Mesothelial cell of epicardium (in vitro differentiated cells): ENCODE measurements at places on chromosomes 13 and 19.

GRCh38 chr13:112781287-112781686 lies 91.4 kb downstream of the ATP11A start:
- no peak for DNase-seq

DNA sequence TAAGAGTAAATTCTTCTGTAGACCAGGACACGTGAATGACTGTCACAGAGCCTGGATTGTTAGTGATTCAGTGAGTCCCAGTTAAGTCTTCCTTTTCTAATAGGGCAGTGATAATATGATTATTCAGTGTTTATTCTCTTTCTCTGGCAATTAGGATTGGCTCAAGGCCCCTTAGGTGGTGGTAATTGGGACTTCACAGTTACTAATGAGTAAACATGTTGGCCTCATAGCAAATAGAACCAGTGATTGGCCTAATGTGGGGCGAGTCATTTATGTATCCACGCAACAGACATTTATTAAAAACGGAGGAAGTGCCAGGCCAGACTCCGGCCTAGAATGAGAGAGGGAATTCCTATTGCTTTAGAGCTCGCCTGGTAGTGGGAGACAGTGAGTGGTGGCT lies 72.4 kb downstream of the SHISA2 start:
- no peak for DNase-seq

- DNase-seq = no peak
These were observed 43.7 kb downstream of the FOXO1 start for GRCh38 chr13:40622761-40623160.

DNA sequence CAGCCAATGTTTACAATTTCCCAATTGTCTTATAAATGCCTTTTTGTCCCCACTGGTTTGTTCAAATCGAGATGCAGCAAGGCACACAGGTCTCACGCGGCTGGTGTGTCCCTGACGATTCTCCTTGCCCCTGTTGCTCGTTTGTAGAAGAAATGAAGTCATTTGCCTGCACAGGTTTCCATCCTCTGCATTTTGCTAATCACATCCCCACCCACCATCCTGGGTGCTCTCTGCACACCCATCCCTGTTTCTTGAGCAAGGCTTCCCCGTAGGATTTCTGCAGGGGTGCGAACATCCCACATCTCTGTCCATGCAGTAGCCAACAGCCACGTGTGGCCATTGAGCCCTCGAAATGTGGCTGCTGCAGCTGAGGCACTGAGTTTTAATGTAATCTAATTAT lies 59.8 kb upstream of the SOX1 start:
- no peak for DNase-seq

- DNase-seq = no peak
These were observed 2.8 kb downstream of the ZNF749 start for GRCh38 chr19:57437931-57438330.

- no peak for DNase-seq
These were observed 26.8 kb upstream of the MTIF3 start for GRCh38 chr13:27476943-27477703.

DNA sequence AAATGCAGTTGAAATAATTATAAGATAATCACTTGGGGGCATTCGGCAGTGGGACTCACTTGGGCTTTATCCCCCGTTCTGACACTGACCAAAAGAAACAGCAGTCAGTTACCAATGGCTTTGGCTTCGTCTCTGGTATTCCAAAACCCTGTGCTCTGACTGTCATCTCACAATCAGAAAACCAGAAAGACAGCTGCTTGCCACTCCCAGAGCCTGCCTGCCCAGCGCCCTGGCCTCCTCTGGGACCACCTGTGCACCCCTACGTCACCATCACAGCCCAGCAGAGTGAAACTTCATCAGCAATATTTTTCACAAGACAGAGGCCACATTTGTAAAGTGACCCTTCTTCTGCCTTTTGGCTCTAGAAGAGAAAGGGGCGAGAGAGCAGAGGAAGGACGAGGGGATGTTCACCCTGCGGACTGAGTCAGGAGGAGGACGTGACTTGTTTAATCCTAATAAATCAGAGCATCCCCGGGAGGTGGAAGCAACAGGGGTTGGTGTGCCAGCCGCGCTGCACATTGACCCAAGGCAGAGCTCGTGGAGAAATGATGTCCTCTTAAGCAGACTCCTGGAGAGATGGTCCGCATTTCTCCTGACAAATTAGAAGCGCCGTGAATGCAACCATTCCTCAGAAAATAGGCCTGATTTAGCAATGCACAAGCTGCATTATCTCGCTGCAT lies 397.8 kb upstream of the ZNF507 start:
- DNase-seq = no peak

- no peak for DNase-seq
These were observed 78.5 kb downstream of the FGF9 start for GRCh38 chr13:21749410-21749809.

GRCh38 chr13:64429691-64430090 lies 2800.4 kb downstream of the PCDH9 start:
- no peak for DNase-seq

DNA sequence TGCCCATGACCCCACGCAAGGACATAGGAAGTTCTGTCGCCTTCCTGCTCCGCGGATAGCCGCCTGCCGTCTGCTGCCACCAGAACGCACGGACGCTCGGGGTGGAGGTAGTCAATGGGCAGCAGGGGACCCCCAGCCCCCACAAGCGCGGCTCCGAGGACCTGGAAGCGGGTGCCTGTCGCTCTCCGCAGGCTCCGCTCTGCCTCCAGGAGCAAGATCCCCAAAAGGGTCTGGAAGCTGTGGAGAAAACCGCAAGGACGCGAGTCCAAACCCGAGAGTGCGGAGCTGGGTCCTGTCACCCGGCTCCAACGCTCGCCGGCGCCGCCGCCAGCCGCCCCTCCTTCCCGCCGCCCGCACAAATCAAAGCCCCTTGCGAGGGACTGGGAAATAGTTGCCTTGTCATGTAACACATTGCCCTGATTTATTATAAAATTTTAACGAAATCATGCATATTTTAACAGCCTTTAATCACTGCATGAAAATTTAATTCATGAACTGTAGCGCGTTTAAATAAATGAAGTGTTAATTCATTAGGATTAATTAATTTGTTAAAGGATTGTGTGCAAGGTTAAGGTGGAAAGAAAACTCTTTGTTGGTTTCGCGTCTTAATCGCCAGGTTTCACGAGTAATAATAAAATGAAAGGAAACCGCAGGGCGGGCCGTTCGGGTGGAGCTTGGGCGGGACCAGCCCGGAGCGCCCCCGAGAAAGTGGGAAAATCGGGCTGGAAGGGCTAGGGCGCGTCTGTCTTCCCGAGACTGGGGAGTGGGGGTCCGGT lies 5.5 kb upstream of the POU4F1 start:
- no peak for DNase-seq

DNA sequence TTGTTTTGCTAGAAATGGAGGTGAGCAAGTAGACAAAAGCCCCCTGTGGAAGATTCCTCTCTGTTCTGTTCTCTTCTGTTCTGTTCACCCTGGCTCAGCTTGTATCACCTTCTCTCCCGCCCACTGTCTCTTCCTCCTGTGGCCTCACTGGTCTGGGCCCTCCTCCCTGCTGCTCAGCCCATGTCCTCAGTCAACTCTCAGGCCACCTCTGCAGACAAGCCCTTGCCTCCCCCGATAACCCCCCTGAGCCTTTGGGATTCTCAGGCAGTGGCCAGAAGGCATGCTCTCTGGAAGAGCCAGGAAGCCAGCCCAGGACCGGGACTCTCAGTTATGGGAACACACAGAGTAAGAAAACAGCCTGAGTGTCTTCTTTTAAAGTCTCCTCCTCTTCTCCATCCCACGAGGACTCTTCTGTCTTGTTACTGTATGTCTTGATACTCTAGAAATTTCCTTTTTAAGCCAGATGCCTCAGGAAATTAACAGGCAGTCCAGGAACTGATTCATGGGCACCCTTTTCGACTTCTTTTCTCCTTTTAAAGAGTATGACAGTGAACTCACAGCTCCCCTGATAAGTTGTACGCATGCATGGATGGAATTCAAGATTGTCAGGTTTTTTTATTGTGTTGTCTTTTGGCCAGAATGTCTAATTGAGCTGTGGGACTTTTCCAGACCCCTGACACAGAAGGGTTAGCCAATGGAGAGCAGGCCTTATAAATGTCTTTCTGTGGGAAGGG lies 33.7 kb downstream of the SHISA2 start:
- no peak for DNase-seq
